C1 segment of cervical spinal cord (tissue), 14 donors: ENCODE measurements at places on chromosomes 6 and 20.

DNA sequence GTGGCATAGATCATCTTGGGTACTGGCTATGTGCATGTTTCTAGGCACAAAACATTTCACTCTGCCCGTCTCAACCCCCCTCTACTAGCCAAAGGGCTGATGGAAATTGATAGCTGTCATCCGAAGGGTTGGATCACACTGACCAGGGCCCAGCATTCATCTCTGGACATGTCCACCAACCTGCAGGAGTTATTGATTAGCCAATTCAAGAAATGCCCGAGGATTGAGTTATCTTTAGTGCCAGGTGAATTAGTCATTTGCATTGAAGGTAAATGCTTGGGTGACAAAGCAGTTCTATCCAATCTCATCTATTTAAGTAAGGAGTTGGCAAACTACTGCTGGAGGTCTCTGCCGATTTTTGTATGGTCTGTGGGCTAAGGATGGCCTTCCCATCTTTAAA lies 80.1 kb downstream of the CD164 start:
- DNase-seq: no peak

DNA sequence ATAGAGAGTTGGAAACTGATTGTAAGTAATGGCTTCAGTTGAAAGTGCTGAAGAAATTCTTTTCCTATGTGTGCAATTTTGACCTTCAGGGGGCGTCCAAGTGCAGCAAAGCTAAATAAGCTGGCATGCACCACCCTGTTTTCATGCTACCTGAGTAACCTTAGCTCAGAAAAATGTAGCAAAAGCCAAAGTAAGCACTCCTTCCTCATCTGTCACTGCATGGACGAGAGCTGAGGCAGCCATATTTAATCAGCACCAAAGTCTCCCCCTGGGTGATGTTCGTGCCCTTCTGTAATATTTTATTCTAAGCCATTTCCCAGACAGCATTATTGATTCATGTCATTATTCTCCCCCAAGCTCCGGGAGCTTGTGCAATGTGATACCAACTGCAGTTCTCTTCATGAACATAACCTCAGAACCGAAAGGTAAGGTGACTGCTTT lies 123.1 kb downstream of the RPS12 start:
- DNase-seq: no peak

DNA sequence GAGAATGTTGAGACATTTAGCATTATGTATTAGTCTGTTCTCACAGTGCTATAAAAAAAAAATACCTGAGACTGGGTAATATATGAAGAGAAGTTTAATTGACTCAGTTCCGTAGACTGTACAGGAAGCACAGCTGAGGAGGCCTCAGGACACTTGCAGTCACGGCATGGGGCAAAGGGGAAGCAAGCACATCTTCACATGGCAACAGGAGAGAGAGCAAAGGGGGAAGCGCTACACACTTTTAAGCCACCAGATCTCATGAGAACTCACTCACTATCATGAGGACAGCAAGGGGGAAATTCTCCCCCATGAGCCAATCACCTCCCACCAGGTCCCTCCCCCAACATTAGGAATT lies 26.8 kb upstream of the TFAP2A start:
- no peak for DNase-seq

GRCh38 chr6:6721606-6722005 lies 133.1 kb downstream of the LY86 start:
- DNase-seq: no peak

GRCh38 chr20:39453890-39454289 lies 491.7 kb downstream of the DHX35 start:
- no peak for DNase-seq

- DNase-seq: no peak
These were observed 46.3 kb downstream of the FAM83B start for GRCh38 chr6:54892831-54893230.

DNA sequence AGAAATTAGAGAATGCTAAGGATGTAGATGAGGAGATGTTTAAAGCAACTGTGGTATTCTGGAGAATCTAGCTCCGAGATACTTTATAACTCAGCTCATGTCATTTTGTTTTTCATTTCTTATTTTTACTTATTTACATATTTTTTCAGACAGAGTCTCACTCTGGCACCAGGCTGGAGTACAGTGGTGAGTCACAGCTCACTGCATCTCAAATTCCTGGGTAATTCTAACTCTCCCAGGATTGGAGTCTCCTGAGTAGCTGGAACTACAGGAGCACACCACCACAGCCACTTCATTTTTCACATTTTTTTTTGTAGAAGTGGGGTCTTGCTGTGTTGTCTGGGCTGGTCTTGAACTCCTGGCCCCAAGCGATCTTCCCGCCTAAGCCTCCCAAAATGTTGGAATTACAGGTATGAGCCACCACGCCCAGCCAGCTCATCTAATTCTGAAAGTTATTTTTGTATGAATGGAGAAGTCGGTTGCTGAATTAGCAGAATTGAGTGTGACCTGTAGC lies 94.3 kb upstream of the FAM8A1 start:
- no peak for DNase-seq
